ENCODE measurements at places on chromosomes 4 and X. TPM values are rescaled to one million over a fixed set of nuclear protein-coding genes. Genes with fewer than 3 reads are reported as not detected.

HS3ST1 gene
- total RNA-seq: not detected

DNA sequence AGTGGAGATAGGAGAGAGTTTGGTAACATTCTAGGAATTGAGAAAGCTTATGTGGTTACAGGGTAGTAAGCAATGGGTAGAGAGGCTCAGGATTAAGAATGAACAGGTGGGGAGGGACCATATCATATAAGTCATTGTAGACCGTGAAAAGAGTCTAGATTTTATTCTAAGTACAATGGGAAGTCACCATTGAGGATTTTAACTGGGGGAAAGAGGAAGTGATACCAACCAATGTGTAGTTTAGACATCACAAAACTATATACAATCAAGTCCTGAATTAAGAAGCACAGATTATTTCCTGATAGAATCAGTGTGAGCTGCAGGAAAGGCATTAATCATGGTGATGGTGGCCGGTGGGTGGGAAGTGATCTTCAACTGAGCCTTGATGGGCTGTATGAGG, 178.3 kb upstream of the ZIC3 start:
- H3K4me1 ChIP-seq: no peaks in the 10 kb centered on the region
- H3K36me3 ChIP-seq: no peaks in the 10 kb centered on the region
- DNase-seq: no peak
- H3K4me3 ChIP-seq: no peak overlapping the region
- peaks cover 8% of the 10 kb centered on the region for H3K27me3 ChIP-seq

DNA sequence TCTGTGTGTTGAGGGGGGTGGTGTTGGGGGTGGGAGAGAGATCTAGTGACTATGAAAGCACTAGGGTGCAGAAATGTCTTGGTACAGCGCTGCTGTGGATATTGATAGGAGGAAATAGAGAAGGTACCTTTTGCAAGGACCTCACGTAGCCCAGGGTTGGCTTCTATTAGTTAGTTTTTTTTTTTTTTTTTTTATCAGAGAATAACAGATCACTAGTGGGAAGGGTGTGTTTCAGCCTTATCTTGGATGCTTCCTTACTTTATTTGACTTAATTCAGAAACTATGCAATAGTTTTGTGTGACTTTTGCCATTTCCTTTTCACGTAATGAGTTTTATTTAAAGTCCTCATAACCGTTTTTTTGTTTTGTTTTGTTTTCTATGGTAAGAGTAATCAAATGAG, 16.4 kb upstream of the PGRMC2 start:
- H3K36me3 ChIP-seq: no peaks in the 10 kb centered on the region
- H3K27me3 ChIP-seq: no peaks in the 10 kb centered on the region
- no peak for DNase-seq
- no peaks in the 10 kb centered on the region for H3K4me1 ChIP-seq
- no peak overlapping the region for H3K27ac ChIP-seq

DNA sequence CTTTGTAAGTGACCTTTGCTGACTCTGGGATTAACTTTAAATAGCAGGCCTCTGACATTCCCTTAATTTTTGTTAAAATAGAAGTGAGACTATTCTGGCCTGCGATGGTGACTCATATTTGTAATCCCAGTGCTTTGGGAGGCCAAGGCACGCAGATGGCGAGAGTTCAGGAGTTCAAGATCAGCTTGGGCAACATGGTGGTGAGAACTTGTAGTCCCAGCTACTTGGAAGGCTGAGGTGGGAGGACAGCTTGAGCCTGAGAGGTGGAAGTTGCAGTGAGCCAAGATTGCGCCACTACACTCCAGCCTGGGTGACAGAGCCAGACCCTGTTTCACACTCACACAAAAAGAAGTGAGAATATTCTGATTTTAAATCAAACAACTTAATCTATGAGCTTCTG, 27.3 kb downstream of the ZNF330 start:
- H3K36me3 ChIP-seq: no peaks in the 10 kb centered on the region
- H3K4me1 ChIP-seq: no peaks in the 10 kb centered on the region
- no peak for DNase-seq
- no peak overlapping the region for H3K27ac ChIP-seq
- no peak overlapping the region for H3K4me3 ChIP-seq

DNA sequence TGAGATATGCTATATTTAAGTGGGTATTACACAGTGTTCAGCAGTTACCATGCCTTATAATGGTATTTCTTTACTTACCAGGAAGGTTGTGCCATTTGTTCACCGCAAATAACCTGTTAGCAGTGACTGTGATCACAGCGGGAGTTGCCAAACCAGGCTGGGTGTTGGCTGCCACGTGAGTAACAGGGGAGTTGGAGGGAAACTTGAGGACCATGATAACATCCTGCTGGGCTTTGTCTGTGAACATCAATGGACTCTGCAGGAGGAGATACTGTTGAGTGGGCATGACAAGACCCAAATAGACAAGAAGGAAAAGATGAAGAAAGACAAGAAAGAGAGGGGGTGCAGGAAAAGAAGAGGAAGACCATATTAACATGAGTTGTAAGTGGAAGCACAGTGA, 242.9 kb downstream of the DCLK2 start:
- H3K4me1 ChIP-seq: peaks cover 7% of the 10 kb centered on the region
- H3K27ac ChIP-seq: no peak overlapping the region
- H3K36me3 ChIP-seq: peaks cover 9% of the 10 kb centered on the region
- H3K27me3 ChIP-seq: no peaks in the 10 kb centered on the region
